ENCODE measurements at places on chromosomes 6 and 20.
A peak's percentile ranks its signal among the peaks of the same experiment; 100 is the strongest.

- H3K27ac ChIP-seq = no peak overlapping the region
- no peaks in the 10 kb centered on the region for H3K4me1 ChIP-seq
- no peaks in the 10 kb centered on the region for H3K36me3 ChIP-seq
Measured at GRCh38 chr20:15700147-15700765, 873.0 kb downstream of the KIF16B start.

DNA sequence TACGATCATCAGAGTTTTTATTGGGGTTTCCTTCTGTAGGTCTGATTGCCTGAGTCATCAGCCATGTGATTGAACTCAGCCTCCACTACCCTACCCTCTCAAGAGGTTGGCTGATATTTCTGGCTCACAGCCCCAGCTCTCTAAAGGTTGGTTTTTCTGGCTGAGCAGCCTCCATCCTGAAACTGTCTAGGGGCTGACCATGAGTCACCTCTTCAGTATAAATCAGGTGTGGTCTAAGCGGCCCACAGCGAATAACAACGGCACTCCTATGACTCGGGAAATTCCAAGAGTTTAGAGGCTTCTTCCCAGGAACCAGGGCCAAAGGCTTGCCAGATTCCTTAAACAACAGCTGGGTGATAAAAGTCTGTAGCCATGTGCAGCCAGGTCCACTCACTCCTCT is 115.5 kb downstream of the SOD2 start:
- H3K27me3 ChIP-seq = no peaks in the 10 kb centered on the region
- H3K36me3 ChIP-seq = no peaks in the 10 kb centered on the region
- no peaks in the 10 kb centered on the region for H3K4me1 ChIP-seq
- H3K4me3 ChIP-seq = no peak overlapping the region
- H3K27ac ChIP-seq = no peak overlapping the region

GRCh38 chr6:75906871-75907270 is 157.8 kb downstream of the MYO6 start:
- H3K27ac ChIP-seq = no peak overlapping the region
- H3K4me1 ChIP-seq = no peaks in the 10 kb centered on the region
- H3K36me3 ChIP-seq = no peaks in the 10 kb centered on the region
- DNase-seq = no peak

GRCh38 chr6:25564943-25565342 is 87.1 kb upstream of the SCGN start:
- no peak overlapping the region for H3K4me3 ChIP-seq
- no peaks in the 10 kb centered on the region for H3K36me3 ChIP-seq
- H3K27ac ChIP-seq = no peak overlapping the region
- no peaks in the 10 kb centered on the region for H3K27me3 ChIP-seq

GRCh38 chr20:63692436-63693082 is 3.9 kb upstream of the TNFRSF6B start:
- H3K27ac ChIP-seq = no peak overlapping the region
- no peak overlapping the region for H3K4me3 ChIP-seq
- no peak for DNase-seq
- peaks cover 5% of the 10 kb centered on the region for H3K36me3 ChIP-seq
- H3K4me1 ChIP-seq = peaks cover 8% of the 10 kb centered on the region

GRCh38 chr6:73769976-73770375 is 74.0 kb downstream of the CD109 start:
- DNase-seq = no peak
- no peaks in the 10 kb centered on the region for H3K27me3 ChIP-seq
- H3K27ac ChIP-seq = no peak overlapping the region
- no peak overlapping the region for H3K4me3 ChIP-seq
- H3K36me3 ChIP-seq = peaks cover 12% of the 10 kb centered on the region

DNA sequence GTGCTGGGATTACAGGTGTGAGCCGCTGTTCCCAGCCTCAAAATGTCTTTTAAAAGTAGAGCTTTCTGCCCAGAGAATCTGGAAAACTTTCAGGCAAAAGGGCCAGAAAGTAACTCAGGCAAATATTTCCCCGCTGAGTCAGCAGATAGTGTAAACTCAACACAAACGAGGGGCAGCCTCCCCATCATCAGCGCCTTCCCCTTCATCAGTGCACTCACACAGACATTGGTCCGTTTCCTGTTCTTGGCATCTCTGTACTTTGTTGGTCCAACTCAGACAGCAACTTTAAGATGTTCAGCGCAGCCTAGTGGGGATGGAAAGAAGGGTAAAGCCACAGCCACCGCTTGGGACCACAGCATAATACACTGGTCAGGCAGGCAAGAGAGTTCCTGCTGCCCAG is 69.5 kb downstream of the CSE1L start:
- no peaks in the 10 kb centered on the region for H3K27me3 ChIP-seq
- H3K4me1 ChIP-seq = no peaks in the 10 kb centered on the region
- H3K4me3 ChIP-seq = no peak overlapping the region
- peaks cover 51% of the 10 kb centered on the region for H3K36me3 ChIP-seq
- H3K27ac ChIP-seq = no peak overlapping the region
- no peak for DNase-seq

- H3K36me3 ChIP-seq = no peaks in the 10 kb centered on the region
- H3K4me1 ChIP-seq = peaks cover 21% of the 10 kb centered on the region
- H3K27me3 ChIP-seq = no peaks in the 10 kb centered on the region
- no peak for DNase-seq
- no peak overlapping the region for H3K4me3 ChIP-seq
Measured at GRCh38 chr6:133778414-133779130, 110.3 kb upstream of the TCF21 start.

- H3K4me1 ChIP-seq = peaks cover 7% of the 10 kb centered on the region
- no peaks in the 10 kb centered on the region for H3K27me3 ChIP-seq
- H3K27ac ChIP-seq = no peak overlapping the region
- H3K4me3 ChIP-seq = no peak overlapping the region
Measured at GRCh38 chr6:119283979-119284545, 65.5 kb downstream of the MAN1A1 start.

GRCh38 chr6:110708295-110708950 is 106.8 kb downstream of the CDK19 start:
- H3K4me3 ChIP-seq = no peak overlapping the region
- no peaks in the 10 kb centered on the region for H3K4me1 ChIP-seq
- no peaks in the 10 kb centered on the region for H3K36me3 ChIP-seq

GRCh38 chr6:121434037-121434770 is 1.2 kb upstream of the GJA1 start:
- H3K27ac ChIP-seq = peak overlapping the region; percentile 99
- peaks cover 19% of the 10 kb centered on the region for H3K4me1 ChIP-seq
- no peak overlapping the region for H3K4me3 ChIP-seq

DNA sequence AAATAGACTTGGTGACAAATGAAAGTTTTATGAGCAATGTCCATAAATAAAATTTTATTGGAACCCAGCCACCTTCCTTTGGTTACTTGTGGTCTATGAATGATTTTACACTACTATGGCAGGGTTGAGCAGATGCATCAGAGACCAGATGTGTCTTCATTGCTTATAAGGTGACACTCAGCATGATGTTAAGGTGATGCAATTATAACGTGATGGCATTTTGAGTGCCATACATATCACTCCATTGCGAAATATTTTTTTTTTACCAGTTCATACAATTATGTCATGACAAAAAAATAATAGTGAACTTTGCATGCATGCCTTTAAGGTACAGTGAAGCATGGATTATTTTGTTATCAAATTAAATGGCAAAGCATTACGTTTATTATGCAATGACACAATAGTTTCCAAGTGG is 96.0 kb downstream of the ADTRP start:
- no peak overlapping the region for H3K27ac ChIP-seq
- no peaks in the 10 kb centered on the region for H3K36me3 ChIP-seq
- H3K27me3 ChIP-seq = no peaks in the 10 kb centered on the region
- no peak for DNase-seq
- peaks cover 11% of the 10 kb centered on the region for H3K4me1 ChIP-seq

Data from thoracic aorta (tissue), 2 donors.